ENCODE measurements at places on chromosomes 7 and 10.

DNA sequence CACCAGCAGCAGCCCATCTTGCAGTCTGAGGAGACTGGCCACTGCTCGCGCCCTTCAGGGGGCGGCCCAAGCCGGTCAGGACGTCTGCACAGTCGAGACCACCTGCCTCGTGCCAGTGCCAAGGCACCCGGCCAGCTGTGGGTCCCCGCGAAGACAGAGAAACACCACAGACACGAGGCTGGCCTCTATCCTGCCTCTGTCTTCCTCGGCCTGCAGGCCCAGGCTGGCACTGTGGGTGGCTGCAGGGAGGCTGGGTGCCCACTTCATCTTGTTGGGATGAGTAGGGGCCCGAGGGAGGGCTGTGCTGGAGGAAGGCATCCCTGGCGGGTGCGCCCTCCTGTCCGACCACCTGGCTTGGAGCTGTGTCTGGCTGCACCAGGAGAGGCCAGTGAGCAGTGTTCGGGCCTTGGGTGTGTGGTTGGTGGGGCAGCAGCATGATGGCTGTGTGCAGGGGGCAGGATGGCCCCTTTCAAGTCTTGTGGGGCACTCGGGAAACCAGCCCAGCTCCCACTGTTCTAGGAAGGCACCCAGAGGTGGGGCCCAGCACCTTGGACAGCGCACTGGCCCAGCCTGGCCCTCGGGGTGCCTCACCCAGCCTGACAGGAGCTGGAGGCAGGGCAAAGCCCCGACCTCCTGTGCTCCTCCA lies 7.3 kb downstream of the DPYSL4 start:
- peak; percentile 15 for DNase-seq

DNA sequence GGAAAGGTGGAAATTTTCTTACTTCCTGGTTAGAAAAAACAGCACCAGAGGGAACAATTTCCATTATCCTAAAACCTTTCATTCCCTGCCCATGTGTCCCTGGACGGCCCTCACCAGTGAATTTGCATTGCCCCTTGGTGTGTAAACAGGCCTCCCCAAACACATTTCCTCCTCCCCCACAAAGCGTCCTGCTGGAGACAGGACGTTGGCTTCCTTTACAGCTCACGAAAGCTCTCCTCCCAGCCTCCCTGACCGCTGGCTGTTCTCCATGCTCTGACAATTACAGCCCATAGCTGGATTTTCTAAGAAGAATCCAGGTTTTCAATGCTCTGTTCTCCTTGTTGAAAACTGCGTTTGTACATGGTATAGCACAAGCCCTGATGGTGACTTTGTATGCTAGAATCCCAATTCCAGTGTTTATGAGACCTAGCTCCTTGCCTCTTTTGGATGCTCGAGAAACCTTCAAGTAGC lies 724.2 kb upstream of the CELF2 start:
- no peak for DNase-seq

- DNase-seq: no peak
Measured at GRCh38 chr7:75064801-75065200, 8.8 kb downstream of the RCC1L start.

- no peak for DNase-seq
Measured at GRCh38 chr7:156673454-156673853, 32.9 kb downstream of the RNF32 start.

DNA sequence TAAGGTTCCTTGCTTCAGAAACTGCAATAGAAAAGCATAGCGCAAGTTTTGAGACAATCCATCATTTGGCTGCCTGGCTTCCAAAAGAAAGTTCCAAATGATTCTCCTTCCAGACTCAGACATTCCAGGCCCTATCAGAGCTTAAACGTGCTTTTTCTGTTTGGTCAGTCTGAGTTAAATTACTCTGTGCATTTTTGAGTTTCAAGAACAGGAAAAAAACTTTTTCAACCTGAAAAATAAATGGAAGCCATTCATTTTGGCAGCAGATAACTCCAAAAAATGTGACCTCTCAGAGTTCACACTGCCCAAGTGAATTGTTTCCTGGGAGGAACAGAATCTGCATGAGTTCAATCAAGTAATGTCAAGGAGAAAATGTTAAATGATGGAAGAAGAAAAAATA lies 354.2 kb downstream of the CXCL12 start:
- DNase-seq: no peak

DNA sequence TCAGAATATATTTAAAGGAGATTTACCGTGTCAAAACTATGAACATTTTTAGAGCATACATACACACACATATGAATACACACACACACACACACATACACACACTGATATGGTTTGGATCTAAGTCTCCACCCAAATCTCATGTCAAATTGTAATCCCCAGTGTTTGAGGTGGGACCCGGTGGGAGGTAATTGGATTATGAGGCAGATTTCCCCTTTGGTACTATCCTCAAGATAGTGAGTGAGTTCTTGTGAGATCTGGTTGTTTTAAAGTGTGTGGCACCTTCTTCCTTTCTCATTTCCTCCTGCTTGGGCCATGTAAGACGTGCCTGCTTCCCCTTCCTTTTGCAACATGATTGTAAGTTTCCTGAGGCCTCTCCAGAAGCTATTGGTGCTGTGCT lies 515.0 kb upstream of the ZMIZ1 start:
- no peak for DNase-seq

- DNase-seq: no peak
Measured at GRCh38 chr10:77156406-77156879, 481.2 kb downstream of the KCNMA1 start.

DNA sequence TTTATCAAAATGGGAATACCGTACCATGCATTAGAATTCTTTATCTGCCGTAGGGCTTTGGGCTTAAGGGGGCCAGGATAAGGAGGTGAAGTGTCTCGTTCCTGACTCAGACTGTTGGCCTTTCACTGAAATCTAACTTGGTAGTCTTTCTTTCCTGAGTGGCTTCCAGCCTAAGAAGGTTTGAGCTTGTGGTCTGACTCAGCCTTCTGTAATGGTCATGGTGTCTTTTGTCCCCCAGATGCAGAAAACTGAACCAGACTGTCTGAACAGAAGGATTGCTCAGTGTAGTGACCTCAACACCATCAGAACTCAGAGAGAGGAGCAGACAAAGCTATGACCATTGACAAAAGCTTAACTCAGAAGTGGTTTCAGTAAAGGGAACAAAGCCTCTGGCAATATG lies 39.5 kb downstream of the WNT2 start:
- DNase-seq: no peak

GRCh38 chr10:105797234-105797890 lies 1156.3 kb downstream of the SORCS3 start:
- DNase-seq: no peak

DNA sequence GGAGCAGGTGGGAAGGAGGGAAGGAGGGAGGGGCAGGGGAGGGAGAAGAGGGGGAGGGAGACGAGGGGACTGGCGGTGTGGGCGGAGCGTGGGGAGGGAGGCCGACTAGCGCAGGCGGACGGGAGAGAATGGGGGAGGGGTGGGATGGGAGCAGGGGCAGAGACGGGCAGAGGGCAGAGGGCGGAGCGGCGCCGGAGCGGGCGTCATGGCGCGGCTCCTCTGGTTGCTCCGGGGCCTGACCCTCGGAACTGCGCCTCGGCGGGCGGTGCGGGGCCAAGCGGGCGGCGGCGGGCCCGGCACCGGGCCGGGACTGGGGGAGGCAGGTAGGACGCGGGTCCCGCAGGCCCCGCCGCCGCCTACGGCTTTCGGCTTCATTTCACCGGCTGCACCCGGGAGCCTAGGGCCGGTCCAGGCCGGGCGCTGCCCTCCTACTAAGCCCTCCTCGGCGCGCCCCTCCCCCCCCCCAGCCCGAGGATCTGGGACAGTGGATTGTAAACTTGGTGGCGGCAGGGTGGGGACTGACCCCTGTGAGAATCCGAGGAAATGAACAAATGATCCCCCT lies at the start of gene MSRB2:
MSRB2 (plus strand) TSS at position 176 of the 562 bp plus-strand sequence; CDS start at position 206, 30 bp downstream.
- peak; percentile 30 for DNase-seq

- DNase-seq: peak; percentile 51
Measured at GRCh38 chr10:72334825-72335393, 19.8 kb downstream of the DNAJB12 start.

DNA sequence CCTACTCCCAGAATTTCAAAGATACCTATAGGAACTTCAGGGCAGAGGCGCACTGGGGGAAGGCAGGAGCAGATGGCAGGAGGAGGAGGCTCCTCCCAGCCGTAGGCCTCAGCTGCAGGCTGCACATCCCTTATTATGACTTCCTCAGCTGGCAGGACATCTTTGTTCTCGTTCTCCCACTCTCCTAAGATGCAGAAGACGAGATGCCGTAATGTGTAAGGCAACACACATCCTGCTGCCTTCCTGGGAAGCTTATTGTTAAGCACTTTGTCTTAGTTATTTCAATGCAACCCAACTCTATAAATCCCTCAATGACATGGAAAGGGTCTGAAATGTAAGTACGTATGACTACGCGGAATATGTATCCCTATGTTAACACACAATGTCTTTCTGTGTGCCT lies 599.8 kb upstream of the MGMT start:
- no peak for DNase-seq

- DNase-seq: peak; percentile 68
Measured at GRCh38 chr7:6577369-6578113, at the start of gene ZDHHC4. Gene ZDHHC4, plus strand, starts transcription at chr7:6577454. Its CDS starts 3,108 bp downstream, at chr7:6580562.

DNA sequence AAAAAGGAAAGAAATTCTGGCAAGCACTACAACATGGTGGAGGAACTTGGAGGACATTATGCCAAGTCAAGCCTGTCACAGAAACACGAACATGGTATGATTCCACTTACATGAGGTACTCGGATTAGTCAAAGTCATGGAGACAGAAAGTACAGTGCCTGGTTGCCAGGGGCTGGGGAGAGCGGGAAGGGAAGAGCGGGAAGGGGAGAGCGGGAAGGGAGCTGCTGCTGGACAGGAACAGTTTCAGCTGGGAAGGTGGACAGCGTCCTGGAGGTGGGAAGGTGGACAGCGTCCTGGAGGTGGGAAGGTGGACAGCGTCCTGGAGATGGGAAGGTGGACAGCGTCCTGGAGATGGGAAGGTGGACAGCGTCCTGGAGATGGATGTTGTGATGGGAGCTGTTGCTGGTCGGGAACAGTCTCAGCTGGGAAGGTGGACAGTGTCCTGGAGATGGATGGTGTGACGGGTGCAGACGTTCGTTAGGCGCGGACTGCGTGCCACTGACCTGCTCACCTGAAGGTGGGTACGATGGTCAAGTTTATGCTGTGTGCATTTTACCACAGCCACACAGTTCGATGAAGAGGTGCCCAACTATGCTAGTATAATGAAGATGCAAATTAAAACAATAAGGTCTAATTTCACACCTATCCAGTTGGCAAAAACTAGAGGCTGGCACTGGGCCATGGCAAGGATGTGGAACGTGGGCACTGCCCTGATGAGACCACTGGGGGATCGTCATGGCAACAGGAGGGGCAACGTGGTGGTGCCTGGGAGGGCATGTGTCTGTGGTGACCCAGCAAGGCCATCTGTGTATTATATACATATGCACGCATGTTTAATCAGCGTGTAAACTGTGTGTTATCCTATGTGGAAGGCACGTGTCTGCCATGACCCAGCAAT lies 103.8 kb downstream of the NKX6-2 start:
- DNase-seq: no peak

GRCh38 chr7:81415181-81415580 lies 354.7 kb downstream of the HGF start:
- DNase-seq: no peak

DNA sequence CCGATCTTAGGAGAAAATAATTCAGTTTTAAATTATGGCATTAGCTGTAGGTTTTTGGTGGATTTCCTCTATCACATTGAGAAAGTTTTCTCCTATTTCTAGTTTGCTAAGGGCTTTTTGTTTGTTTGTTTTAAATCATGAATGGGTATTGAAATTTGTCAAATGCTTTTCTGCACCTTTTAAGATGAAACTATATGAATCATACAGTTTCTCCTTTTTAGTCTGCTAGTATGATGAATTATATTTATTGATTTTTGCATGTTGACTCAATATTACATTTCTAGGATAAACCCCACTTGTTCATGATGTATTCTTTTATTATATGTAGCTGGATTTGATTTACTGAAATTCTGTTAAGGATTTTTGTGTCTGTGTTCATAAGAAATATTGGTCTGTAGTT lies 70.3 kb upstream of the PIP4K2A start:
- no peak for DNase-seq

- no peak for DNase-seq
Measured at GRCh38 chr7:98713165-98713810, 96.2 kb downstream of the NPTX2 start.

GRCh38 chr7:22351329-22351692 lies 5.6 kb downstream of the RAPGEF5 start:
- DNase-seq: no peak

GRCh38 chr10:98563811-98564210 lies 117.1 kb upstream of the HPS1 start:
- no peak for DNase-seq

DNA sequence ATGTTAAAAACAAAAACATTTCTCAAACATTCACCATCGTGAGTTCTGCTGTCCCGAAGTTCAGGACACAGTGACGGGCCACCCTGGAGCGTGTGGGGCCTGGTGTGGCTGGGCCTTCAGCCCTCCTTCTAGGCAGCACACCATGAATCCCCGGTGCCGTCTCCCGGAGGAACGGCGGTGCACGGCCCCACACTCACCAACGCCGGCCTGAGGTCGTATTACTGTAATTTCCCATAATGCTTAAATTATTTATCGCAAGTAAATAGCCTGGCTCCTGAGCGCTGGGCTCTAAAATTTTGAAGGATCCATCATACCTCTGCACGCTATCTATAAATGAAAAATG lies 1.4 kb downstream of the STK32C start:
- DNase-seq: no peak

GRCh38 chr10:117273980-117274379 lies 33.1 kb downstream of the SLC18A2 start:
- DNase-seq: no peak

- no peak for DNase-seq
Measured at GRCh38 chr10:69716711-69717560, 84.8 kb upstream of the COL13A1 start.

GRCh38 chr10:19817231-19817933 lies 1.1 kb downstream of the PLXDC2 start:
- DNase-seq: no peak

GRCh38 chr7:88842201-88842600 lies 46.7 kb upstream of the TEX47 start:
- DNase-seq: no peak

DNA sequence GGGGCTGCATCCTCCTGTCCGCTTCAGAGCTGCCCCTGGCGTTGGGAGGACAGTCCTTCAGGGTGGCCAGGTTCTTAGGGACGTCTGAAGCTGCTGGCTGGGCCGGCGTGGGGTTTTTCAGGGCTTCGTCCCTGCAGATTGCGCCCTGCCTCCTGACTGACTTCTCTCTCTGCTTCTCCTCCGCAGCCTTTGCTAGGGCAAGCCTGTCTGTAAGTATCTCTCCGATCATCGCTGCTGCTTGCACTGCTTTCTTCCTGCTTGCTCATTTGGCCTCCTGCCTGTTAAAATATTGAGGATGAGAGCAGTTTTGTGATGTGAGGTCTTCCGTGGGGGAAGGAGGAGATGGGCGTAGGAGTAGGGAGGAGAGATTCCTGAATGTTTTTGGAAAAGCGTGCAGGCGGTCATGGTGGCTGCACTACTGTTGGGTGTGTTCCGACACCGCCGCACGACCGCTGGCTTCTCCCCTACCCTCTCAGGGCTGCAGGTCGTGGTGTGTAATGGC lies 25.3 kb downstream of the PFKFB3 start:
- no peak for DNase-seq
